ENCODE measurements at places on chromosomes 12 and 14.
A peak's percentile ranks its signal among the peaks of the same experiment; 100 is the strongest.

GRCh38 chr12:85713373-85713772, 122.8 kb downstream of the RASSF9 start:
- DNase-seq: no peak

- DNase-seq: no peak
Measured at GRCh38 chr14:100715803-100716202, 10.9 kb upstream of the DLK1 start.

GRCh38 chr14:96590190-96590864, 88.1 kb downstream of the PAPOLA start:
- no peak for DNase-seq

GRCh38 chr14:86788224-86788623, 1204.8 kb downstream of the GALC start:
- DNase-seq: no peak

GRCh38 chr12:121261398-121261797, 35.1 kb downstream of the CAMKK2 start:
- no peak for DNase-seq

DNA sequence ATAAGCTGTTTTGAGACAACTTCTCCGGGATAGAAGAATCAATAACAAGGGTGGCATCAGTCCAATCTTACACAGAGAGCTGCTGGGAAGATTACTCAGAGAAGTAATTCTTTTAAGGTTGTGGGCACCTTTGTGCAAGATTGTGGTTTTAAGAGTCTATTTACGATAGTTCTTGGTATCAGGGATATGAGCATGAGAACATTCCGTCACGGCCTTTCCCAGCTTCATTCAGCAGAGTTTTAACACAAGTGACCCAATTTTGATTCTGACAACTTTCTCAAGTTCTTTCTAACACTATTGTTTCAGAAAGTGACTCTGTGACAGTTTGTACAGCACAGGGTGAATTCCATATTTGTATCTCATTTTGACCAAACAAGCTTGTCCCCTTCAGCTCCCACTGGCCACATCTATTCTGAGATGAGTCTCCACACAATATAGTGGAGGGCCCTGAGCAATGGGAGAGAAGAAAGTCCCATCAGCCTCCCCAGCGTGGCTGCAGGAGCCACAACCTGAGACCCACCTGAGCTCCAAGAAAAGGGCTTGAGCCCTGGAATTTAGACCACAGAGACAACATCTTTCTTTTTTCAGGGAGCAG, 869.2 kb downstream of the TMEM121 start:
- DNase-seq: no peak

GRCh38 chr12:117031843-117032592, 67.2 kb downstream of the TESC start:
- DNase-seq: peak; percentile 33

- no peak for DNase-seq
Measured at GRCh38 chr14:25136811-25137210, 86.9 kb upstream of the STXBP6 start.

GRCh38 chr14:24441485-24441884, 1.1 kb downstream of the SDR39U1 start:
- no peak for DNase-seq

Measured in ovary (tissue), 10 donors.